ENCODE measurements at places on chromosomes 1 and 21.

DNA sequence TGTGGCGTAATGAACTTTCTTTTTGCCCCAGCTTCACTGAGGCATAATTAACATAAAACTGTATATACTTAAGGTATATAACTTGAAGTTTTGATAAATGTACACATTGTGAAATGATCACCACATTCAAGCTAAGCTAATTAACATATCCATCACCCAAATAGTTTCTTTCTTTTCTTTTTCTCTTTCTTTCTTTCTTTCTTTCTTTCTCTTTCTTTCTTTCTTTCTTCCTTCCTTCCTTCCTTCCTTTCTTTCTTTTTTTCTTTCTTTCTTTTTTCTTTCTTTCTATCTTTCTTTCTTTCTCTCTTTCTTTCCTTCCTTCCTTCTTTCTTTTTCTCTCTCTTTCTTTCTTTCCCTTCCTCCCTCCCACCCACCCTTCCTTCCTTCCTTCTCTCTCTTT, 62.5 kb downstream of the XCL1 start:
- no peak for DNase-seq

DNA sequence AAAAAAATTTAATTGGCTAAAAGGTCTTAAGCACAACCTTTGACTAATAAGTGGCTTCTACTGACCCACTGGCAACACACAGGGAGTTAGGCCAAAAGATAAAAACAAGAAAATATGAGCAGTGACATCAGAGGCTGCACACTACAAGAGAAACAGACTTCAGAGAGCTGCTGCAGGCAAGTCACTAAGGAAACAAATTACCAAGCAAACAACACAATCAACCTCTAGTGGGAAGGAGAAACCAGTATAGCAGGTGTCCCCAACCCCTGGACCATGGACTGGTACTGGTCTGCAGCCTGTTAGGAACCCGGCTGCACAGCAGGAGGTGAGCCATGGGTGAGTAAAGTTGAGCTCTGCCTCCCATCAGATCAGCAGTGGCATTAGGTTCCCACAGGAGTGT, 20.8 kb upstream of the ENSA start:
- no peak for DNase-seq

GRCh38 chr21:42381347-42381984, 14.4 kb downstream of the TMPRSS3 start:
- DNase-seq, result peak; percentile 63

GRCh38 chr1:193408782-193409293, 222.4 kb upstream of the B3GALT2 start:
- DNase-seq, result peak; percentile 54

DNA sequence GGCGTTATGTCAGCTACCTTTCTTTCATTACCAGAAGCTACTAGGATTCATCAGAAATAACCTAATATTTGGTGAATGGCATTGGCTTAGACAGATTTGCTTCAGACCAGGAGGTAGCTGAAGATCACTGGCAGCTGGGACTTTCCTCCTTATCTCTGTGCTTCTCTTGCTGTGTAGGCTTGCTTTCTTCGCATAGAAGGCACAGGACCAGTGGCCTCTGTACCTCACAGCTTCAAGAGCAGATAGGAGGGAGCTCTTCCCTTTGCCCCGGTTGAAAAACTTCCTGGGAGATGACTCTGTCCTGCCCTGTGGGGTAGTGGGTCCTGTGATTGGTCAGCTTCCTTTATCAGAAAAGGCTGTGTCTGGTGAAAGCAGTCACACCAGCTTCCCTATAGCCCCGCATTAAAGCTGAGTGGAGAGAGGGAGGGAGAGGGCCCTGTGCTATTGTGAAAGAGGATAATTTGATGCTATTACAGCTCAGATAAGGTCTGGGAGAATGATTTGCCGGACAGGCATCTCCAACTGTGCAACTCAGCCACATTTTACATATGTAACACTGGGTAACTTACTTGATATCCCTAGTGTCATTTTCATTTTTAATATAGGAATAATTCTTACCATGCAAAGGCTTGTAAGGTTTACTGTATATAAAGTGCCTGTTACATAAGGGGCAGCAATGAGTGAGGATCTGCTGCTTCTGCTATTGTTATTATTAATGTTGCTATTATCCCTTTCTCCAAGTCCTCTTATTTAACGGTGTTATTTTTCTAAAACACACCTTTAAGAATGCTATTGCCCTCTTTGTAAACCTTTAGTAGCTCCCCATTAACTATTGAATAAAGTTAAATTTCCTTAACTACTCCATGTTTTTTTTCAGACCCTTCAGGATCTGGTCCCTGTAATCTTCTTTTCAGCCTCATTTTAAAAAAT, 31.6 kb downstream of the OSBPL9 start:
- peak; percentile 35 for DNase-seq

DNA sequence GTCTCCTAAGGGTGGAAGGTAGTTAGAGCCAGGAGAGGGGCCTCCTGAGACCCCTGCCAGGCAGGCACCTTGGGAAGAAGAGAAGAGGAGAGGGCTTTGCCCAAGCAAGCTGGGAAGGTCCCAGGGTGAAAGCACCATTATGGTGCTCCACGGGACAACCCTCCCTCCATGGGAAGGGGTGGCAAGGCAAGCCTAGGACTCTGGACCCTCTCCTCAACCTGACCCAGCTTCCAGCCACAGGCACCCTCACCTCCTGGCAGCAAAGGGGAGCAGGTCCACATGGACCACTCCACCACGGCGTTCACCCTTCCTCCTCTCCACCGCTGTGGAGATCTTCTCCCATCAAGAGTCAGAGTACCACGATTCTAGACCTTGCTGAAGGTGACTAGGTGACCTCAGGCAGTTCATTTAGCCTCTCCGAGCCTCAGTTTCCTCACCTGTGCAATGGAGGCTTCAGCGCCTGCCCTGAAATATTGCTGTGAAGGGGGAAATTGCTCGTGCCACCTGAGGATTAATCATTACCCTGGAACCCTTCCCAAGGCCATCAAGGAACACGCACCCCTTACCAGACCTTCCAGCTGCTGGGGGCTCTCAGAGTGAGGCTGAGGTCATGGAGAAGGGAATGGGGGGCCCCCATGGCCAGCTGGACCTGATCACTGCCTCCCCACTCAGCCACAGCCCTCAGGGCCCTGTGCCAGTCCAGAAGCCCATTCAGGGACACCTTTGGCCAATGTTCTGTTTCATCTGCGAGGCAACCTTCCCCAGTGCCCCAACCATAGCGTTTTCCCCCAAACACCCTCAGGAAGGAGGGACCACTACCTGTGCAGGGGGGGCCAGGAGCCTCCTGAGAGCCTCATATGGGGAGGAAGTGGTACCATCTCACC, 1.6 kb downstream of the RAP1GAP start:
- DNase-seq, result no peak

- no peak for DNase-seq
These were observed 287.6 kb downstream of the AKT3 start for GRCh38 chr1:243562473-243562872.

GRCh38 chr1:75787524-75787923, 1.5 kb downstream of the RABGGTB start:
- no peak for DNase-seq

- DNase-seq, result no peak
These were observed 12.3 kb downstream of the BTBD19 start for GRCh38 chr1:44820328-44821239.

- no peak for DNase-seq
These were observed 52.9 kb upstream of the SSBP3 start for GRCh38 chr1:54459140-54459539.

DNA sequence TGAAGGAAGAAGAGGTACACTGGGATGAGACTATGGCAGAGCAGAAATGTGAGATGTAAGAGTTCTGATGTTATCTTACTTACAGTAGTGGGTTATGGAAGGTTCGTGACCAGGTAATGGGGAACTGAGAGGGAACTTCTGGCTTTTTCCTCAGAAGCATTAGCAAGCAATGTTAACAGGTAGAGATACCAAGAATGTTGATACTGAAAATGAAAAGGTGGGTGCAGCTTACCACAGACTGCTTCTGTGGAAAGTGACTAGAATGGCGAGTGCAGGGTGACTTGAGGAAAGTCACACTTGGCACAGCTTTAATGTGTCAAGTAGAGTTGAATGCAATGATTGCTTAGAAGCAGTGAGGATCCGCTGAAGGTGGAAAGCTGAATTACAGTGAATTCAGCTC, 70.8 kb downstream of the PLA2G4A start:
- DNase-seq, result no peak

DNA sequence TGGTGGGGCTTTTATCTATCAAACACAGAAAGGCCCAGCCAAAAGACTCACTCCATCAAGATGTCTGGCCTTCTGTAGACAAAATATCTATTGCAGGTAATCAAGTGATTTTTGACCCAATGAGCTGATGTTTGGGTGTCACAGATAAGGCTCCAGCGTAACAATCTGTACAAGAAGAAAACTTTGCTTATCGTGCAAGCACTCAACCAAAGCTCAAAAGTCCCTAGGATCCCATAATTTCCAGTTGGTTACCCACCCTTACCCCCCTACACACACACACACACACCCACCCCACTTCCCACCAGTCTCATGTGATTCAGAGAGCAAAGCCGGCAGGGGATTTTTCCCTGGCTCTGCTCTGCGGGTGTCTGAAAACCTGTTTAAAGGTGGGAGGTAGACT, 5.8 kb downstream of the ITPKB start:
- no peak for DNase-seq

DNA sequence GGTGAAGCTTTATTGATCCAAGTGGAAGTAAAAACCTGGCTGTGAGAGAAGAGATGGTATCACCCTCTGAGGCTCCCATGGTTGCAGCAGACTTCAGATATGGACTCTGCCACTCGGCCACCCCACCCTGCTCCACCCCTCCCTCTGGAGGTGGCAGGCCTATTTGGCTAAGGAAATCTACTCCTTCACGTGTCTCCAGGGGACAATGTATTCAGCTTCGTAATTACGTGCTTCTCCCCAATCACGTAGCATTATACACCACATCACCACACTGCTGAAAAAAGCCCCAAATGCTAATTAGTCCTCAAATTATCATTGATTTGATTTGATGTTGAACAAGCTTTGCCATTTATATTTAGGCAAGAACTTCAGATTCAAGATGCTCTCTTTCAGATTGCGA, 220.7 kb downstream of the OMA1 start:
- DNase-seq, result no peak

DNA sequence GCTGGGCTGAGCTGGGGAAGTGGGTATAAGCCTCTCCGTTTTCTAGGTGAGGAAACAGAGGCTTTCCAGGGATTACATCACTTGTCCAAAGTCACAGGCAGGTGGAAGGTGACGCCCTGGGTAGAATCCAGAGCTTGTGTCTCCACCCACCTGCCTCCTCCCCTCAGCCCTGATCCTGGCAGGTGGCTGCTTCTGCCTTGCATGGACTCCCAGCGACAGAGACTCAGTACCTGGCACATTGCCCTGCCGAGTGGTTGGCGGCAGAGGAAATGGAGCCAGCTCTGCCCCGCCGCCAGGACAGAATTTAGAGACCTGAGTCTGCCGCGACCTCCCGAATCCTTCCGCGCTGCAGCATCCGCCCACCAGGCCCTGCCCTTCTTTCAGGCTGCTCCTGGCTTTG, 2.1 kb downstream of the PLA2G2E start:
- DNase-seq, result no peak

- peak; percentile 98 for DNase-seq
These were observed 57.8 kb downstream of the EPB41 start for GRCh38 chr1:28971980-28972771.

Measured in bronchial epithelial cell (primary cell).